ENCODE measurements at places on chromosomes 7 and 10.

DNA sequence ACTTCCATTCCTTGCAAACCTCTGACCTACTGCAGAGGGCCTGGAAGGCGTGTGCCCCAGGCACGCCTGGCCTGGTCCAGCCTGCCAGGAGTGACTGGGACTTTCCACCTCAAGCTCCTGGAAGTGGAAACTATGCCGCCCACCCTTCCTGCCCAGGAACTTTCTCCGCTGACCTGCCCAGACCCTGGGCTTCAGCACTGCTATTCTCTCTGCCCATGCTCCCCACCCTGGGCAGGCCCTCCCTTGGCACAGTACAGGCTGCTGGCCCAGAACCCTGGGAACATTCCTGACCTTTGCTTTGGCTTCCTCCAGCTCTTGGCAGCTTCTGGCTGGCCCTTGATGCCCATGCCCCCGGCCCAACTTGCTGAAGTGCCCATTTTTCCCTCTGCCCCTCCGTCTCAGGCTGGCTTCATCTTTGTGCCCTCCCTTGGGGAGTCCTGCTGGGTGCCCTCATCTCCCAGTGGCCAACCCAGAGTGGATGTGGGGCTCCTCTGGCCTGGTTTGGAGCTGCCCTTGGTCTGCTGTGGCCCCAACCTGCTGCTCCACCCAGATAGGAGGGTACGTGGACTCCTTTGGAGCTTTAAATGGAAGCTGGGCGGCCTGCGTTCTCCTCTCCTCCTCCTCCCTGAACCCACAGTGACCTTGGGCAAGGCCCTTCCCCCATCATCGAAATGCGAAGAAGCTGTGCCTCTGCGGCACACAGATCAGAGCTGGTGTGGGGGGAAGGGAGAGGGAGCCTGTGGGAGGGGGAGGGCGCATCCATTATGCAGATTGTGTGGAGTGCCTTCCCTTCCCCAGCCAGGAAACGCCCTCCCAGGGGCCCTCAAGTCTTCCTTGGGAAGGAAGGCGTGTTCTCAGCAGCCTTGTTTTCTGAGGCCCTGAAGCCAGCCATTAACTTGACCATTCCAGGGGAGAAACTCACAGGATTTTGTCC lies 3.4 kb downstream of the MMRN2 start:
- no peak for DNase-seq

GRCh38 chr10:89632824-89633223 lies 12.2 kb downstream of the PANK1 start:
- DNase-seq, result no peak

GRCh38 chr7:117674617-117675016 lies 194.8 kb downstream of the CFTR start:
- no peak for DNase-seq

- DNase-seq, result no peak
Measured at GRCh38 chr10:905503-905902, 26.0 kb downstream of the LARP4B start.

DNA sequence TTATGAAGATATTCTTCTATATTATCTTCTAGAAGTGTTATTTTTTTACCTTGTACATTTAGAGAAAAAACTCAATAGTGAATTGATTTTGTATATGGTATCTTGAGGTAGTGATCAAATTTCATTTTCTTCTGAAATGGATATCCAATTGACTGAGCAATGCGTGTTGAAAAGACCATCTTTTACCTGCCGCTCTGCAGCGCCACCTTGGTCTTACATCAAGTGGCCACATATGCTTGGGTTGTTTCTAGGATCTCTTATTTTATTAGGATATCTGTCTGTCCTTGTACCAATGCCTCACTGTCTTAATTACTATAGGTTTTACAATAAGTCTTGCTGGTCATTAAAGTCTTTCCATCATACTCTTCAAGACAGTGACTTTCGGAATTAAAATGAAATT lies 53.0 kb downstream of the CUL2 start:
- DNase-seq, result no peak
